Stimulated activated CD4-positive, alpha-beta T cell treated with anti-CD3 and anti-CD28 coated beads, Interleukin-1b, Interleukin-23, amount 100 ng/mL, for 1 hour (primary cell): ENCODE measurements at places on chromosomes 2 and 18.

DNA sequence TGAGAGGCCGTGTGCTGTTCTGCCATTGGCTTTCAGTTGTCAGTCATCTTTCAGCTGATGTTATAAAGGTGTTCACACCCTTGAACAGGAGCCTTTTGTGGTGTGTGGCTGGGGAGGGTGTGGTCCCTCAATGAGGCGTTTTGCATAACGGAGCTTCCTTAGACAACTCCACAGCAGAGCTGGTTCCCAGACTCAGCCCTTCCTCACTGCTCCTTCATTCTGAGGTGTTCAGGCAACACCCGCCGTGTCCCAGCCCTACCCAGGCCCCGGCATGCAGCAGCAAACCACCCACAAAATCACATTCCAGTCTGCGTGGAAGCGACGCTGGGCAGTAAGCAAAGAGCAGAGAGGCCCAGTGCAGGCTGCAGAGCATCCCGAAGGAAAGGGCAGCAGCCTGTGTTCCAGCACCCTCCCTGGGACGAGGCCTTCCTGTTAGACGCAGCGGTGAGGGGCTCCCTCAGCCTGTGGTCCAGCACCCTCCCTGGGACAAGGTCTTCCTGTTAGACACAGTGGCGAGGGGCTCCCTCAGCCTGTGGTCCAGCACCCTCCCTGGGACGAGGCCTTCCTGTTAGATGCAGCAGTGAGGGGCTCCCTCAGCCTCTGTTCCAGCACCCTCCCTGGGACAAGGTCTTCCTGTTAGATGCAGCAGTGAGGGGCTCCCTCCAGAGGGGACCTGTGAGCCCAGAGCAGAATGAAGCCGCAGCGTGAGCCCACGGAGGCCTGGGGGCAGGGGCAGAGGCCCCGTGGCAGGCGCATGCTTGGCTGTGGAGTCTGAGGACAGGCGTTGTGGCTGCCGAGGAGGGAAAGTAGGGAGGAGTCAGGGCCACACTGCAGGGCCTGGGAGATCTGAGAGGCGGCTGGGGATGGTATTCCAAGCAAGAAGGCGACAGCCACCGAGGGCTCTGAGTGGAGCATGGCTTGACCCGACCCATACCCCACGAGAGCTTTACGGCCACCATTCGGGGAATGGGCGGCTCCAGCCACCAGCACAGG lies 201.8 kb upstream of the HDAC4 start:
- DNase-seq: no peak

DNA sequence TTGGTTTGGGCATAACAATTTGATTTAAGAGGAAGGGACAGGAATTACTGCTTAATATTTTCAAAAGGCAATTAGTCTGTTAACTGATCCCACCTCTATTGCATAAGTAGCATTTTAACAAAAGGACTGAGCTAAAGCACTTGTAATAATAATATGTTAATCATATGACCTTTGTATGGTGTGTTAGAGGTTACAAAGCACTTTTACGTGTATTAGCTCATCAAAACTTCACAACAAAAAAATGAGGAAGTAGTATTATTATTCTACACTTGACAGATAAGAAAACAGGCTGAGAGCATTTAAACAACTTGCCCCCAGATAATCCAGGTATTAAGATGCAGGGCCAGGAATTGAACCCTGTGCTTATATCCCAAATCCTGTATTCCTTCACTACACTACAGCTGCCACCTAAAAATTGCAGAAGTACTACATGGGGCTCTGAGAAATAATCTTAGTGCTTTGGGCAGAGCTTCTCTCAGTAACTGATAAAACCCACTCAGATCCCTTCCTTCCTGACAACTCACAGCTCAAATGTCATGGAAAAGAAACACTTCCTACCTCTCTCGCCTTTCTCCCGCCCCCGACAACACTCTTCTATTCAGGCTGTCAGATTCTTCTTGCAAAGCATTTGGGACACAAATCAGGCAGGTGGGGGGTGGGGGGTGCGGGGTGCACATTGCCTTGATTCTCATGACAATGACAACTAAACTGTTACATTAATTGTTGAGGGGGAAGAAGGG lies 20.7 kb upstream of the KCTD1 start:
- DNase-seq: no peak

DNA sequence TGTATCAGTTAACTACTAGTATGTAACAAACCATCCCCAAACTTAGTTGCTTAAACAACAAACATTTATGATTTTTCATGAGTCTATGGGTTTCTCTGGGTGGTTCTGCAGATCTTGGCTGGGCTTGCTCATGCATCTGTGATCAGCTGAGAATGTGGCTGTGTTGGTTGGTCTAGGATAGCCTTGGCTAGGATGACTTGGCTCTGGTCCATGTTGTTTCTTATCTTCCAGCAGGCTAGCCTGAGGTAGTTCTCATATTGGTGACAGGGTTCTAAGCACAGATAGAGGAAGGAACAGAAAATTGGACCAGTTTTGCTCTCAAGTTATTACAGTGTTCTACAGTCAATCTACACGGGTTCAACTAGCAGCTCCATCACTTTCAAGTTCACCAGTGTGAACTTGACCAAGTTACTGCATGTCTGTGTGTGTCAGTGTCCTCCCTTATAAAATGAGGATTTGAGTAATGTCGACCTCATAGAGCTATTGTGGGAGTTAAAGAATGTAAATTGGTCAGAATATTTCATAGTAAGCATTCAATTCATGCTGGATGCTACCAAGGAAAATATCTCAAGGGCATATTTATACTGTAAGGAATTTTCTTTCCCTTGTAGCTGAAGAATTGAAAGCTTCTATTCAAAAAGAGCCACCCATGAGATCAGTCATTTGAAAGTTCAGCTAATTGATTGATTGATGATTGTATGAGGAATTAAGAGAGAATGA lies 65.3 kb downstream of the MYO3B start:
- DNase-seq: no peak

DNA sequence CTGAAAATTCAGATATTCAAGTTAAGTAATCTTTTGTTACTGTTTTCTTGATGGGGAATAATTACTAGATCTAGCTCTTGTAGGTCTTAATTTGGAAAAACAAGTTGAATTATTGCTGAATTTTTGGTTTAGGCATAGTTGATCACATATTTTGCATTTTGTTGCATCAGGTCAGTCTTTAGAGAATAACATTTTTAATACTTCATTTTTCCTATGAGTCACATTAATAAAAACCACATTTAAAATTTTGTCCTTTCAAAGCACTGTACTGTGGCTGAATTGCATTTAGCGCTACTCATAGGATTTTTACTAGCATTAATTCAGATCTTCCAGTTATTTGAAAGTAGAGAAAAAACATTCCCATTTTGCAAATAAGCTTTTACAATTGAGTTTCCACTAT lies 23.2 kb downstream of the MAP4K4 start:
- DNase-seq: no peak

- DNase-seq: no peak
These were observed 4.3 kb downstream of the ATP6V1B1 start for GRCh38 chr2:70939839-70940580.

GRCh38 chr18:74841248-74841647 lies 243.6 kb downstream of the ZNF407 start:
- DNase-seq: no peak

GRCh38 chr2:172373076-172373475 lies 54.3 kb upstream of the ITGA6 start:
- DNase-seq: no peak
